ENCODE measurements at places on chromosomes 2 and 18.

DNA sequence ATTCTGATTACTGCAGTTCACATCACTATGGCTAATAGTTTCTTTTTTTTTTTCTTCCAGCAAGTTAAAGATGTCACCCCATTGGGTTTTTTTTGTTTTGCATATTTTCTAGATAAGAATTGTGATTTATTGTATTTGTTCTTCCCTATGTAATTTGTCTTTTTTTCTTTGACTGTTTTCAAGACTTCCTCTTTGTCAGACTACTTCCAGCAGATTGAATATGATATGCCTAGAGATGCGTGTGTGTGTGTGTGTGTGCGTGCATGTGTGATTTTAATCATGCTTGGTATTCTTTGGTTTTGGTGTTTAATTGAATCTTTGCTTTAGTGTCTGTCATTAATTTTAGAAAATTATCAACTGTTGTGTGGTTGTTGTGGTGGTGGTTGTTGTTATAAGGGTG lies 166.7 kb upstream of the SLC39A10 start:
- DNase-seq: no peak

- DNase-seq: no peak
These were observed 102.9 kb downstream of the MRO start for GRCh38 chr18:50716902-50717301.

GRCh38 chr18:77093067-77093430 lies 39.5 kb downstream of the MBP start:
- no peak for DNase-seq

- no peak for DNase-seq
These were observed 14.7 kb downstream of the DAPL1 start for GRCh38 chr2:158809816-158810215.

GRCh38 chr2:175606010-175606841 lies 395.8 kb downstream of the LNPK start:
- DNase-seq: no peak

- no peak for DNase-seq
These were observed 9.8 kb downstream of the ACP1 start for GRCh38 chr2:274503-274902.

GRCh38 chr2:763766-764525 lies 86.7 kb upstream of the TMEM18 start:
- no peak for DNase-seq

GRCh38 chr18:78548261-78549058 lies 431.2 kb upstream of the SALL3 start:
- DNase-seq: no peak

- no peak for DNase-seq
These were observed 38.2 kb downstream of the IL1R2 start for GRCh38 chr2:102029952-102030351.

GRCh38 chr2:61816480-61817355 lies 37.1 kb downstream of the FAM161A start:
- DNase-seq: no peak

GRCh38 chr2:179031731-179032408 lies 18.1 kb downstream of the CCDC141 start:
- DNase-seq: no peak

DNA sequence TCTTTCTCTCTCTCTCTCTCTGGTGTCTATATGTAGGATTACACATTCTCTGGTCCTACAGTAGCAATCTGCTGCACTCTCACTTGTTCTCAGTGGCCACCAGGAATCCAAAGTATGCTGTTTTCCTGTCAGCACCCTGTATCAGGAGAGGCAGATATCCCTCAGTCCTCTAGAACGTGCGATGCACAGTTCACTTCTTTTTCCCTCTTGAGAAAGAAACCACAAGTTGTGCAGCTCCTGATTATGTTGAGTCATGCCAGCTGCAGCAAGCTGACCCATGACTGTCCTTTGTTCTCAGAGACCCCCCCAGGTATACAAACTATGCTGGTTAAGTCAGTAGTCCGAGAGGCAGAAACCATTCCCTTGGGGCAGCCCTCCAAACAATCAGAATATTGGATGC lies 54.6 kb downstream of the LANCL1 start:
- DNase-seq: no peak

- DNase-seq: no peak
These were observed 48.2 kb downstream of the CABYR start for GRCh38 chr18:24187049-24187448.

- no peak for DNase-seq
These were observed 90.1 kb upstream of the LGALSL start for GRCh38 chr2:64363848-64364247.

DNA sequence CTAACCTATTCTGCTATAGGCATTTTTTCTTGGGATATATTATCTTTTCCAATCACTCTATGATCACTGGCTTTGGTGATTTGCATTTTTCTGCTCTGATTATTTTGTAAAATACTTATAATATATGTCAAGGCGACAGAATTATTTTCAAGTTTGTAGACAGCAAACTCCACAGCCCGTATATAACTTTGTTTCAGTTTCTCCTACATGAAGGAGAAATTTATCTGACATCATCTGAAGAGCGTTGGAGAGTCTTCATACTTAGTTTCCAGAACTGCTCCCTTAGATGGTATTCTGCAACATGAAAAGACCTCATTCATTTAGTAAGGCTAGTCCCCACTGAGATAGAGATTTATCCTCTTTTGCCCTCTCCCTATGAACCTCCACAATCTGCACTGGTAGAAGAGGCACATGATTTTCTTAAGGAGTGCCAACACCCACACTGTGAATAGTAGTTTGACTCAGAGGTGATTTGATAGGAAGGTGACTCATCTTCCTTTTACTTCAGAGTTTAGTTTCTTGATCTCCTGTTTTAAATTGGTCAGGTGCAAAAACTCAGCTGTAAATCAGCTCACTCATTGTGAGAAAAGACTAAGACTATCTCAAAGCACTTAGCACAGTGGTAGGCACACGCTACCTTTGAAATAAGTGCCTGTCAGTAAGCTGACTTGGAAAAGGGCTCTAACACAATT lies 1848.6 kb upstream of the CELF4 start:
- no peak for DNase-seq

DNA sequence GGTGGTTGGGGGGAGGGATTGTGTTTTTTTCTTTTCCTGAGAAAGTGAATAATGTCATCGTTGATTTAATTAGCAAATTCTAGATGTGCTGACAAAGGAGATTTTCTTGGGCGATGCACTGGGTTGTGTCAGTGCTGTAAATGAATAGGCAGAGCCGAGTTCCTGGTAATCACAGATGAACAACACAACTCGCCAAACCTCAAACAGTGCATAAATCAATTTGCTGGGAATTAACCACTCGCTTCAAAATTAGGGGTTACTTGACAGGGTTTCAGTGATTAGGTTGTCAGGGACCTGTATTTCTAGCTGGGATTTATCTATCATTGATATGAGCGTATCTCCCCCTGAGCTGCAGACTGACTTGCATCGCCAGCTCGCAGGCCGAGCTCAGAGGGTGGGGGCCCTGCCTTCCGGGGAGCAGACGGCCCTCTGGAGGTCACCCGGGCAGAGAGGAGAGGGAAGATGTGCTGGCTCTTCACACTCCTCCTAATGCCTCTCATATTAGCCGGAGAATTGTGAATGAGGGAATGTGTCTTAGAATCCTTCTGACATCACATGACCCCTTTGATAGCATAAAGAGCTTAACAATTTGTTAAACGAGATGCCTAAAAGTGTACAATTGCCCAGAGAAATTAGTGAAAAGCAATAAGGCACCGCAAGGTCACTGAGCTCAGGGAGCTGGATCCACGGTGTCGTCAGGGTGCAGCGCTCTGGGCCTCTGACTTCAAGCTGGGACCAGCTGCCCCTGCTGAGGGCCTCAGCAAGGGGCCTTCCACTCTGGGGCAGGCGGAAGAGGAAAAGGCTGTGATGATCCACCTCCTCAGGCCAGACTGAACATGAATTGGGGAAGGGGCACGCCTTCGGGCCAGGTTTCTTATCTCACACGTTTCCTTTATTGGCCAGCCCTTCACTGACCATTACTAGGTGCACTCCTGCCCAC lies 48.9 kb downstream of the SMIM21 start:
- DNase-seq: no peak

DNA sequence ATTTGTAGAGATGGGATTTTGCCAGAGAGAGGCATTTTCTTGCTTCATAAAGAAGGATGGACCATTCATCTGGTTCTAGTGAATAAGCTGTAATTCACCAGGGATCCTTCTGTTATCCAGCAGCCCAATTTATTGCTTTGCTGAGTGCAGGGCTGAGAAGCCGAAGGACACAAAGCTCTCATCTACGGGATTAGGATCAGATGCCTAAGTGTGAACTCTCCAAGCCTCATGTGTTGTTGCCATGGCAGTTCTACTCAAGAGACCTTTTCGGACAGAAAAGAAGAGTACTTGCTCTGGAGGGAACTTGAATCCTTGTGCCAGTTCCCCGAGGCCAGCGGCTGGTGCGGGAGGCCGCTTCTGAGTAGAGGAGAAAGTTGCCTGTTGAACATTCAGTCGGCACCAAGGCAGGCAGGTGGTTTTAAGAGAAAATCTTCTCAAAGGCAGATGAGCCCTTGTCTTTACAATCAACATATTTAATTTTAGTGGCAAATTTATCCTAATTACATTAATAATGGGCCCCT lies 38.4 kb upstream of the MBP start:
- no peak for DNase-seq

DNA sequence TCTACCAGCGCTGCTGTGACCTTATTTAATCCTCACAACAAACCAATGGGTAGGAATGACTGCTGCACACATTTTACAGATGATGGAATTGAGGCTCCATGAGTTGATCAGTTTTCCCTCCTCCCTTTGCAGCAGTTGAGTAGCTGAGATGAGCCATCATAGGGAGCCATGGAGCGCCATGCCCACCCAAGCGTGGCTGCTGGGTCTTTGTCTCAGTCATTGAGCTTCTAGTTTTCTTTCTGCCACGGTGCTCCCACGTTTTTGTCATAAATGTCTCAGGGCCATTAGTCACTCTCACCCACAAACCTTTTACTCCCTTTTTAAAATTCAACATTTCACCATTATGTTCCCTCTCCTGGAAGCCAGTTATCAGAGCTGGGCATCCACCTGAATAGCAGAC lies 45.8 kb downstream of the TMEM17 start:
- no peak for DNase-seq

- DNase-seq: no peak
These were observed 104.3 kb downstream of the CSRNP3 start for GRCh38 chr2:165573534-165574461.

GRCh38 chr18:32298171-32298667 lies 108.4 kb downstream of the MEP1B start:
- no peak for DNase-seq

DNA sequence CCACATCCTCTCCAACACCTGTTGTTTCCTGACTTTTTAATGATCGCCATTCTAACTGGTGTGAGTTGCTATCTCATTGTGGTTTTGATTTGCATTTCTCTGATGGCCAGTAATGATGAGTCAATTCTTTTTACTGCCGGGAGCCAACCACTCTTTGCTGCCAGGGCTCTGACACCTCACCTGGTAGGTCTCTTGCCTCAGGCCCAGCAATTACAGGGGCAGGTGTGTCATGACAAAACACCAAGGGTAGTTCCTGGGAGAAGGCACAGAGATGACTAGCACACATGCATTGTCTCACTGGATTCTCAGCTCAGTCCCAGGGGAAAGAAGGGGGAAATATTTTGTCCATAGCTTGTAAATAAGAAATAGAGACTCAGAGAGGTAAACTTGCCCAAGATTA lies 122.3 kb downstream of the CHST9 start:
- no peak for DNase-seq

- DNase-seq: no peak
These were observed 208.8 kb downstream of the CCDC178 start for GRCh38 chr18:33231474-33232317.

DNA sequence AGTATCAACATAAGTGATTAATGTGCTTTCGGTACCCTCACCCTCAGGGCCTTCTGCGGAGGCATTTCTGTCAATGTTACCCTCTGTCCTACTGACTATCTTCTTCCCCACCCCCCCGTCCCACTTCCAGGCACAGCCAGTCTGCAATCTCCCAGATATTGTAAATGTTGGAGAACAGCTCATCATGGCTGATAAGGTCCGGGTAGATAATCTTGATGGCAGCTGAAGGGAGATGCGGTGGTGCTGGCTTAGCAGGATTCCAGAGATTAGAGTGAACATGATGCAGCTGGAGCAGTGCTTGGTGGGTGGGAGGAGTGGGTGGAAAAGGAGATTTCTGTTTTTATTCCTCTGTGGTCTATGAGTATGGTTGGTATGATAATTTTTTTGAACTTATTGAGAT lies 15.5 kb downstream of the GTF2A1L start:
- no peak for DNase-seq

GRCh38 chr2:37794717-37795116 lies 123.3 kb upstream of the CDC42EP3 start:
- no peak for DNase-seq

DNA sequence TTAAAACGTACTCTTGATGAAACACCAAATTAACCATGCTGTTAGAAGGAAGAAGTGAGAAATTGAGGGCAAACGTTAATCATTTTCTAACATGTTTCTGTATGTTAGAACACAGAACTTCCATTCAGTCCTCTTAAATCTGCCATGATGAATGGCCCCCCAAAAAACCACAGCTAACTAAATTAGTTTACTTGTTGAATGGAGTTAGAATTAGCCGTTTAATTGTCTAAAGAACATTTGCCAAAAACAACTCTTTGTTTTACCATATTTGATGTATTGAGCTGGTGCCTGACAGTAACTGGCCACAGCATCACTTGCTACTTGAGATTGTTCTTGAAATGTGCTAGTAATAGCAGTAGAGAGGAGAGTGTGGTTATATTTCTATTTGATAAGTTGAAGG lies 12.7 kb downstream of the CCNYL1 start:
- DNase-seq: no peak

GRCh38 chr2:212154477-212154878 lies 384.1 kb downstream of the ERBB4 start:
- no peak for DNase-seq

DNA sequence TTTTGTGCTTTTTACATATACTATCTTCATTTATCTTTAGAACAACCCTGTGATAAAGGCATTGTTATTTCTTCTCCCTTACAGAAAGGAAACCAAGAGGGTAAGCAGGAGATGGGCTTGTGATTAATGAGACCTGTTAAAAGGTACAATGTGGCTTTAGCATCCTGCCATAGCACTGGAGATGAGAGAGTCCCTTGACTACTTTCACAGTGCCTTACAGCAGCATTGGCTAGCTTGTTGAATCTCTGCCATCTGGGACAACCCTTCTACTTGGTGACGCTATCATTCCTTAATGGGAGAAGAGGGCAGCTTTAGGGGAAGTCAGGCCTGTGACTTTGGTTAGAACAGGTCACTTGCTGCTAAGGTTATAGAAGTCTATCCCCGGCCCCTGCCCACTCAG lies 68.1 kb upstream of the LYPD6B start:
- DNase-seq: no peak

Data from central memory CD8-positive, alpha-beta T cell (primary cell).